ENCODE measurements at places on chromosomes 12 and 14. TPM values are rescaled to one million over a fixed set of nuclear protein-coding genes. Genes with fewer than 3 reads are reported as not detected.

GRCh38 chr14:90397425-90398314, 841 bp downstream of the CALM1 start:
- peak; percentile 92 for DNase-seq
- peak overlapping the region; percentile 97 for H3K4me3 ChIP-seq
- H3K27me3 ChIP-seq, result no peaks in the 10 kb centered on the region
- peaks cover 39% of the 10 kb centered on the region for H3K36me3 ChIP-seq
- H3K27ac ChIP-seq, result peak overlapping the region; percentile 87

GRCh38 chr12:101963697-101964096, 86.3 kb downstream of the DRAM1 start:
- no peak overlapping the region for H3K4me3 ChIP-seq
- DNase-seq, result no peak
- peaks cover 6% of the 10 kb centered on the region for H3K4me1 ChIP-seq
- no peaks in the 10 kb centered on the region for H3K36me3 ChIP-seq

DNA sequence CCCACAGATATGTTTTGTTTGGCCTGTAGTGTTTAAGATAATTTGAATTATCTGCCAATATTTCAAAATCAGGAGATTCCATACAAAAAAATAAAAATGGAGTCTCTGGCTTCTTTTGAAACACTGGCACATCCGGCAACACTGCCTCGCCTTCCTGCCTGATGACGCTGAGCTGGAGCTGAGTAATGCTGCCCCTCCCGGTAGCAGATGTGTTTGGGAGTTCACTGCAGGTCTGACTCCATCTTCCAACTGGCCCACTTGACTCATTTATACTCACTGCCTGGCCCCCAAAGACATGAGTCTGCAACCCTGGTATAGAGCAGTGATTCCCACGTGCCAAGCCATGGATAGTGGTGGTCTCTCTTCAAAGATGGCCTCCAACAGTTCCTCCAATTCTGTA, 7.4 kb downstream of the CIT start:
- H3K36me3 ChIP-seq, result peaks cover 35% of the 10 kb centered on the region
- H3K4me1 ChIP-seq, result peaks cover 9% of the 10 kb centered on the region
- no peaks in the 10 kb centered on the region for H3K27me3 ChIP-seq

GRCh38 chr14:92731622-92732115, 16.8 kb downstream of the LGMN start:
- H3K27me3 ChIP-seq, result peaks cover 53% of the 10 kb centered on the region
- DNase-seq, result no peak
- H3K4me3 ChIP-seq, result no peak overlapping the region
- H3K36me3 ChIP-seq, result peaks cover 7% of the 10 kb centered on the region
- H3K27ac ChIP-seq, result no peak overlapping the region

ASPG gene
- total RNA-seq, result not detected
